ENCODE measurements at places on chromosomes 7 and 10.
A peak's percentile ranks its signal among the peaks of the same experiment; 100 is the strongest.

DNA sequence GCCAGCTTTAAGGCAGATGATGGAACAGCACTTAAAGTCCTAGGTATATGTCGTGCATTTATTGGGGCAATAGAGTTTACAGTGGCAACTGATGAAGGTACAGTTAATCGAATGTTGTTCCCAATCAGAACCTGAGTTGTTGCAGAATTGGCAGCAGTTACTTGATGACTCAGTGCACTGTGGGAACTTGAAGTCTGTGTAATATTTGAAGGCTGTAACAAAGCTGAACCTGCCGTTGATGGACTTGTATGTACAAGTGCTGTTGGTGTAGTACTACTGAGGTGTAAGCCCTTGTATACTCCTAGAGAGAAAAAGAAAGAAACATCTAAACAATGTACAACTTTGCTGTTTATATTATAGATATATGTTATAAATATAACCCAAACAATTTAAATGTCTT lies 75.3 kb downstream of the EPC1 start:
- DNase-seq = peak; percentile 16

DNA sequence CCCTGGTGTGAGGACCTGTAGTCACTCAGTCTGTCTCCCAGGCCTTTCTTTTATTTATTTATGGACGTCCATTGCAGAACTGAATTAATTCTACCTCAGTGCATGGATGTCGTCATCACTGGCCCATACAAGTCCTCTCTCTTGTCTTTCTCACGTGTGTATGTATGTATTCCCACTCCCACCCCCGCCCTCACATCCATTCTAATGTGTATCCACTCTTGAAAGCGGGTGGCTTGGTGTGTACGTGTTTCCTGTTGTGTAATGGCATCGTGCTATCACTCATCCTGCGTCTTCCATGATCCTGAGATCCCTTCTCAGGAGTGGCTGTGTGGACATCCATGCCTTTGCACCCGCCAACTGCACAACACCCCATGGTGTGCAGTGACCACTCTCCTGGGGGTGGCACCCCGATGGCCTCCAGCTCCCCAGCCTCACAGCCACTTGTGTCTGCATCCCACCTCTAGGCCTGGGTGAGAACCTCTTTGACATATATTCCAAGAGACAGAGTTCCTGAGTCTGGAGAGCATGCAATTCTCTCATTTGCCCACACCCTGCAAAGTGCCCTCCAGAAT lies 3.0 kb upstream of the AOC1 start:
- no peak for DNase-seq

DNA sequence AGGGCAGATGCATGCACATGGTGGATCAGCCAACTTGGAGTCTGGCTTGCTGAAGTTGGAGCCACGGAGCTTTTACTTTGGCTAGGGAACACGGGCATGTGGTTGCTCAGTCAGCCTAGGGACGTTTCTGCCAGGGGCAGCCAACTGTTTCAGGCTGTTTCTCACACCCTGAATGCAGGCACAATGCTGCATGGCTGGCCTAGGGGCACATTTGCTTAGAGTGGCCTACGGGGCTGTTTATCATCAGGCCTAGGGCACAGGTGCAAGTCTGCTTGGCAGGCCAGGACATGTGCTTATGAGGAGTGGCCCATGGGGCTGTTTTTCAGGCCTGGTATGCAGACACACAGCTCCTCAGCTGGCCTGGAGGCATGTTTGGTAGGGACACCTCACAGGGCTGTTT lies 107.4 kb downstream of the GSAP start:
- no peak for DNase-seq

- DNase-seq = no peak
Observed at GRCh38 chr7:2017914-2018568, 214.7 kb downstream of the MAD1L1 start.
